Placental pericyte (primary cell): ENCODE measurements at places on chromosomes 6 and 20. TPM values are rescaled to one million over a fixed set of nuclear protein-coding genes. Genes with fewer than 3 reads are reported as not detected.

SYTL3 gene
- total RNA-seq, result 1.5 and 3.1 TPM in 2 replicates

XKR7 gene
- not detected in 2 replicates for total RNA-seq

TRPC4AP gene
- 107 and 111 TPM in 2 replicates for total RNA-seq

SUMO4 gene
- total RNA-seq, result 1.5 and 2.3 TPM in 2 replicates

C6orf58 gene
- total RNA-seq, result not detected in 2 replicates

AVP gene
- total RNA-seq, result not detected in 2 replicates

ELOVL2 gene
- 0.43 and 32.8 TPM in 2 replicates for total RNA-seq
